Cerebellum (tissue), 4 donors: ENCODE measurements at places on chromosomes 6 and 20. TPM values are rescaled to one million over a fixed set of nuclear protein-coding genes. Genes with fewer than 3 reads are reported as not detected.

DNA sequence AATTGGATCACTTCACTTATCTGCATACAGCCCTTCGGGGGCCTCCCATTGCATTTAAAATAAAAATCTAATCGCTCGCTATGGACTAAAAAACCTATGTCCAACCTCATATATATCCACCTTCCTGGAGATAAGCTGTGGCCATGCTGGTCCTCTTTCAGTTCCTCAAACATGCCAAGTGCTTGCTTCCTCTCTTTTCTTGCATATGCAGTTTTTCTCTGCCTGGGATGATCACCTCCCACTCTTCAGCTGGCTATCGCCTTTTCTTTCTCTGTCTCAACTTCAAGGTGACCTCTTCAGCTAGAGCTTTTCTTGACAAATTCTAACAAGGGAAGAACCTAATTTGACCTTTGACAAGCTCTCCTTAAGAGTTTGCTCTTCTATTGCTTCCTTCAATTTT, 5.6 kb upstream of the TFB1M start:
- DNase-seq: no peak

DNA sequence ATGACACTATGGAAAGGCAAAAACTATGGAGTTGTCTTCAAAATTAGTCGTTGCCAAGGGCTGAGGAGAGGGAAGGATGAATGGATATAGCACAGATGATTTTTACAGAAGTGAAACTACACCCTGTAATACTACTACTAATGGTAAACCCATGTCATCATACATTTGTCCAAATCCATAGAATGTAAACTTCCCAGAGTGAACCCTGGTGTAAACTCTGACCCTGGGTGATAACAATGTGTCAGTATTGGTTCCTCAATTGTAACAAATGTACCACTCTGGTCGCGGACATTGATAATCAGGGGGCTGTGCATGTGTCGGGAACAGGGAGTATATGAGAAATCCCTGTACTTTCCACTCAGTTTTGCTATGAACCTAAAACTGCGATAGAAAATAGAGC, 72.2 kb downstream of the CNBD2 start:
- DNase-seq: no peak

SLC13A3 gene
- 9.8 TPM for total RNA-seq

GRCh38 chr6:144411531-144412165, 126.5 kb downstream of the UTRN start:
- DNase-seq: no peak

SYNDIG1 gene
- 12.4 TPM for total RNA-seq

DNA sequence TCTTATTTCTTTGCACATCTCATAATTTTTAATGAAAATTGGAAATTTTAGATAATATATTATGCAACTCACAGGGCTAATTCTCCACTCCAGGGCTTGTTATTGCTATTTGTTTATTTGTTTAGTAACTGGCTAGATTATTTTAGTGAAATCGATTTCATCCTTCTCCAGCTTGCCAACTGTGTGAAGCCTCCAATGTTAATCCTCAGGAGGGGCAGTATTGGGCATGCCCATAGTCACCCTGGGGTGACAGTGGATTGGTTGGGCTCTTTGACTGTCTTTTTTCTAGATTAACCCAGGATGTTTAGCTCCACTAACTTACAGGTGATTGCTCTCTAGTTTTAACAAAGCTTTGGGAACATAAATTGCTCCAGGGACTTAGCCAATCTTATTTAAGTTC, 450.1 kb downstream of the BMP2 start:
- no peak for DNase-seq

DNA sequence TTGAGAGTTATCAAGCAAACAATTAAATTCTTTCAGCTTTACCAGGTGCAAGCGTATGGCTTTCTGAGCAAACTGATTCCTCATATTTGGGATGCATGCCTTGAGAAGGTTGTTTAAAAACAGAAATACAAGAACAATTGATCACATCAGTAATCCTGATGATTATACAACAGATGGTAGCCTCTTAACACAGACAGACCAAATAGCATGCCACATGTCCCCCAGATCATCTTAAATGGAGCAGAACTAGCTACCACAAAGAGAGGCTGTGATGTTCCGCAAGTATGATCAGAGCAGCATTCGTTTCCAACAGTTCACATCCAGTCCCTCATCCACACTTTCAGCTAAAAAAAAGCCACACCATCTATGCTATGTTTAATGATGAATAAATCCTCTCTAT, 246.2 kb upstream of the NRSN1 start:
- DNase-seq: no peak

GRCh38 chr6:168272415-168273325, 46.9 kb downstream of the DACT2 start:
- DNase-seq: no peak

OTOR gene
- total RNA-seq: not detected

ZSCAN23 gene
- total RNA-seq: 19.9 TPM

DNA sequence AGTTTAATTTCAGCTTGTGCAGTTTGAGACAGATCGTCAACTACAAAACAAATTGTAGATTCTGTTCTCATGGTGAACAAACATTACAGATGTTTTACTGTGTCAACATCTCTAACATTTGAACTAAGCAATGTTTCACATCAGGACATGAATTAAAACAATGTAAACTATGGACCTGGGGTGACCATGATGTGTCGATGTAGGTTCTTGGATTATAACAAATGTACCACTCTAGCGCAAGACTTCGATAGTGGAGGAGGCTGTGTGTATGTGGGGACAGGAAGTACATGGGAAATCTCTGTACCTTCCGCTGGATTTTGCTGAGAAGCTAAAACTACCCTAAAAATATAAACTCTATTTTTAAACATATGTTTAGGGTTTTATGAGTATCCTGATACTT, 17.1 kb downstream of the HIVEP2 start:
- DNase-seq: no peak

GRCh38 chr6:152085451-152085921, 278.0 kb downstream of the ESR1 start:
- DNase-seq: no peak

DNA sequence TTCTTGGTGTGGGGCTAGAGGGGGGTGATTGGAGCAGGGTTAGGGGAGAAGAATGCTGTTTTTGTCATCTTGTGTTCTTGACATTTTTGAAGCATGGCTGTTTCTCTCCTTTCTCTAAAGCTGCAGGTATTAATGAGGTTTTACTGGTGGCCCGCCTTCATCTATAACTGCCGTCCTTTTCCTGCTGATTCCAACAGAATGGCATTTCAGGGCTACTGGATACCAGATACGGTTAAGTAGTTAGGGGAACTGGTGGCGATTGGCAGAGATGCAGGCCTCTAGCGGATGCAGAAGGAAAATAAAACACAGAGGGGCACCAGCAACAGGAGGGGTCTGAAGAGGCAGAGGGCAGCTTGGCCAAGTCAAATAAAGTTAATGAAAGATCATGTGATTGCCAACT, 89.7 kb upstream of the EEF1E1 start:
- DNase-seq: no peak

LY6G5C gene
- 3.4 TPM for total RNA-seq

GRCh38 chr6:45710304-45710821, 305.3 kb downstream of the CLIC5 start:
- DNase-seq: no peak

DNA sequence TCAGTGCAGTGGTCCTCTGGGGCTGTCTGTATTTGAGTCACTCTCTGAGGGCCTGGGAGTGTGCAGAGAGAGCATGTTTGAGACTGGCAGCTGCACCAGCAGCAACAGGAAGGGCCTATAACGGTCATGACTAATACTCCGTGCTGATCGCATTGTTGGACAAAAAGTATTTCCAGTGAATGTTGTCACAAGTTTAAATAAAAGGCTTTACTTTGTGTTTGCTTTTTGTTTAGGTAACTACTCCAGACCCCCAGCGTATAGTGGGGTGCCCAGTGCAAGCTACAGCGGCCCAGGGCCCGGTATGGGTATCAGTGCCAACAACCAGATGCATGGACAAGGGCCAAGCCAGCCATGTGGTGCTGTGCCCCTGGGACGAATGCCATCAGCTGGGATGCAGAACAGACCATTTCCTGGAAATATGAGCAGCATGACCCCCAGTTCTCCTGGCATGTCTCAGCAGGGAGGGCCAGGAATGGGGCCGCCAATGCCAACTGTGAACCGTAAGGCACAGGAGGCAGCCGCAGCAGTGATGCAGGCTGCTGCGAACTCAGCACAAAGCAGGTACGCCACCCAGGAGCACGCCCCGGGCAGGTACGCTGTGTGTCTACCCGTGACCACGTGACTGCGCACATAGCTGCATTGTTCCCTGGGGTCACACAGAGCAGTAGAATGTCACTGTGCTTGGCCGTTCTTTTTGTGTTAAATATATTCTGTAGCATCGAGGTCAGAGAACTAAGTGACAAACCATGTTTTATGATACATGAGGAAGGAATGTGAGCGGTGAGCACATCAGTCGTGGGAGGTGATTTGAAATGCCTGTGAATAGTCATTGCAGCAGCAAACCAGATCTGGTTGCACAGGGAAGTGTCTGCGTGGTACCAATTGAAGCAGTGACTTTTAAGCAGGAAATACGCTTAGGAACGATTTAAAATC, 174.7 kb downstream of the TMEM242 start:
- DNase-seq: no peak

- DNase-seq: no peak
Observed at GRCh38 chr6:105373481-105373880, 29.4 kb downstream of the PREP start.

FOXF2 gene
- 2.4 TPM for total RNA-seq

- no peak for DNase-seq
Observed at GRCh38 chr20:37259031-37259430, 2.6 kb downstream of the GHRH start.

GRCh38 chr6:150697515-150697914, 97.8 kb downstream of the PLEKHG1 start:
- no peak for DNase-seq
